ENCODE measurements at places on chromosomes 6 and 20.
A peak's percentile ranks its signal among the peaks of the same experiment; 100 is the strongest.

DNA sequence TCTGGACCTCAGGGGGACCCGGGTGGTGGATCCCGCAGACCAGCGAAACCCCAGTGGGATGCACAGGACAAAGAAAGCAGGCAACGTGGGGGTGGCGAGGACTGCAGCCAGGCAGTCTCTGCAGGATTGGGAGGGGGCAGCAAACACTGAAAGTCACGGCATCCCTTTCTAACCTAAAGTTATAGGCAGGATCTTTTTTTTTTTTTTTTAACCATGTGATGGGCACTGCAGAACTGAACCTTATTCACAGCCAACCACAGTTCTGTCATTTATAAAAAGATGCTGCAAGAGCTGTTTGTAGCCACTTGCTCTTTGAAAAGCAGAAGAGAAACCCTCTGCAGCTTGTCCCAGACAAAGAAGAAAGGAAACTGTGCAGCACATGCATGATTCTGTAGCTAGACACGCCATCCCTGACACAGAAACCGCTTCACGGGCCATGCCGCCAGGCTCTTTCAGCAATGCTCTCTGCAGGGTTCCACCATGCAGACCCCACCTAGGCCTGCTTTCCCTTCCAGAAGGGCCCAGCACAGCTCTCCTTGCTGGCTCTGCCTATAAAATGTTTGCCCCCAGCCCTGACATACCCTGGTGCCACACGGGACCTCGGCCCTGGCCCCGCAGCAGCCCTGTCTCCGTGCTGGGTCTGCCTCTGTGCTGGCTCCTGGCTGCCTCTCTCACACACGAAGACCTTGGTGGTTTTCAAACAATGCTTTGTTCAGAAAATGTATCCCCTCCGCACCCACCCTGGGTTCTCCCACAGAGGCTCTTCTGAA is 70.8 kb downstream of the PYGB start:
- DNase-seq, result no peak

DNA sequence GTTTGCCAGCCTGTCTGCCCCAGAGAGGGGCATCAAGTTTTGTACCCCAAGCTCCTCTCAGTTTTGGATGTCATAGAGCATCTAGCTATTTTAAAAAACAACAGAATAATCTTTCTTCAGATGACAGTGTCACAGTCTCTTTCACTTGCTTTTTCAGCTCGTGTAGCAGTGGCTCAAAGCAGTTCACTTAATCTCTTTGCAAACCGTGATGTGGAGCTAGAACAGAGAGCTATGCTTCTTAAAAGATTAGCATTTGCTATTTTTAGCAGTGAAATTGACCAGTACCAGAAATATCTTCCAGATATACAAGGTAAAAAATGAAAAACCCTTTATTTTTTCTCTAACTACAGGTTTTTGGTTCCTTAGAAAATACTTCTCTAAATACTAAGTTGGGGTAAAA is 37.3 kb downstream of the PGM3 start:
- no peak for DNase-seq

DNA sequence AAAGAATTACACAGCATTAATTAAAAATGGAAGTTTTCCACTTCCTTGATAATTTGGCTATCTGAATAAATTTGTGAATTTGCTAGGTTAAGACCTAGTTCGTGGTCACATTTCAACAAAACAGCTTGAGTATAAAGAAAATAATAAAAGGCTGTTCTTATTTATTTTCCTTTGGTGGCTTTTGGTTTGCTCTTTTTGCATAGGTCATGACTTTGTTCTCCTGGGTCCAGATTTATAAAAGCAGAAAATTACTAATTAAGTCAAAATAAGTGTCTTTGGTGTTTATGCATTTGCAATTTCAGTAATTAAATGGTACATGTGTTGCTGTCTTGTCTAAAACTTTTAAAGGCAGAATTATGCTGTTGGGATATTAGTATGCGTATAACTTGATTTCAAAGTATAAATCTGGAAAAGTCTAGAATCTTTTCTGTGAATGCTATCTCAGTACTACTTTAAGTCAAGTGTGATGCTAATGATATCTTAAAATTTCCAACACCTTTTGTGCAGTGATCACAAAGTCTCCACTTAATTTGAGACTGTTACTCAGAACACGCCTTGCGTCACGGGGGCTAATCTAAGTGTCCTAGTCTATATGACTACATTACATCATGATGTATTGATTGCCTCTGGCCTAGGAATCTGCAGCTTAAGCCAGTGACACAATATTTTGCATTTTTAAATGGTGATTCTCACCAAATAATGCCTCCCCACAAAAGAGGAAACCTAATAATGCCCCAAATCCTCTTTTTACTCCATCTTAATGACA is 41.0 kb downstream of the GNAS start:
- peak; percentile 19 for DNase-seq

DNA sequence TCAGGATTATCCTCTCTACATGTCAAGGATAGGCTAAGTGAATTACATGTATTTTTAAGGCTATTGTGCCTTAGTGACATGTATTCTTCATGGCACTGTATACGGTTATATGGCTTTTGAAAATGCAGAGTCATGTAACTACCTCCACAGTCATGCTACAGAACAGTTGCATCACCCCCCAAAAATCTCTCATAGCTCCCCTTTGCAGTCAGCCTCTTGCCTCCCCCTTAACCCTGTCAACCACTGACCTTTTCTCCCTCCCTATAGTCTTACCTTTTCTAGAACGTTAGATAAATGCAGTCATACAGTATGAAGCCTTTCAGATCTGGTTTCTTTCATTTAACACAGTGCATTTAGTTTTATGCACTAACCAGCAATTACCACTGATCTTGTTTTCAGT is 10.3 kb upstream of the RNF24 start:
- DNase-seq, result no peak

DNA sequence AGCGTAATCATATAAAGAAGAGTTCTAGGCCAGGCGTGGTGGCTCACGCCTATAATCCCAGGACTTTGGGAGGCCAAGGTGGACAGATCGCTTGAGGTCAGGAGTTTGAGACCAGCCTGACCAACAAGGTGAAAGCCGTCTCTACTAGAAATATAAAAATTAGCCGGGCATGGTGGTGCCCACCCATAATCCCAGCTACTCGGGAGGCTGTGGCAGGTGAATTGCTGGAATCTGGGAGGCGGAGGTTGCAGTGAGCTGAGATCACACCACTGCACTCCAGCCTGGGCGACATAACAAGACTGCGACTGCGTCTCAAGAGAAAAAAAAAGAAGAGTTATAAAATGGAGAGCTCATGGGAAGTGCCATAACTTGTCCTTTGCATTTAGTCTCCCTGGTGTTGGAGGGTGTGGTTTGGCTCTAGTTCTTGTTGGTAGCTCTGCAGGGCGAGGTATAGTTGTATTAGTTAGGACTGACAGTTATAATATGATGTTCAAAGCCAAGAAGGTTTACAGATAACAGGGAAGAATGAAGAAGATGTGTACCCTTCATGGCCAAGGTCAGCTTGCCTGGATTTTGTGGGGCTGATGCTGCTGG is 54.8 kb downstream of the UTRN start:
- DNase-seq, result no peak

DNA sequence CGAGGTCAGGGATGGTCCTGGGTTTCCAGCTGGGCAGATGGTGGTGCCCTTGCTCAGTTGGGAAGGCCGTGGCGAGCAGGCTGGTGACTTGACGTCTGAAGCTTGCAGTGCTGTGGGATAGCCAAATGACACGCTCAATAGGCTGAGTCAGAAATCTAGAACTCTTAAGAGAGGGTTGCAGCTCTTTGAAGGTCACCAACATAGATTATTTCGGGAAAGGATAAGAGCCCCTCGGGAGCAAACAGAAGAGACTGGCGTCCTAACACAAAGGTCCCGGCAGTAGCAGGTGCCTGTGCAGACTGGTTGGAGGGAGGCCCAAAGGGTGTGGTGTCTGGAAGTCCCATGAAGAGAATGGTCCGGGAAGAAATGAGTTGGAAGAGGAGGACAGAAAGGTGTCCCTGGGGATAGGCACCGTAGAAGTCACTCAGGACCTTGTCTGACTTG is 18.4 kb downstream of the PKIG start:
- no peak for DNase-seq

DNA sequence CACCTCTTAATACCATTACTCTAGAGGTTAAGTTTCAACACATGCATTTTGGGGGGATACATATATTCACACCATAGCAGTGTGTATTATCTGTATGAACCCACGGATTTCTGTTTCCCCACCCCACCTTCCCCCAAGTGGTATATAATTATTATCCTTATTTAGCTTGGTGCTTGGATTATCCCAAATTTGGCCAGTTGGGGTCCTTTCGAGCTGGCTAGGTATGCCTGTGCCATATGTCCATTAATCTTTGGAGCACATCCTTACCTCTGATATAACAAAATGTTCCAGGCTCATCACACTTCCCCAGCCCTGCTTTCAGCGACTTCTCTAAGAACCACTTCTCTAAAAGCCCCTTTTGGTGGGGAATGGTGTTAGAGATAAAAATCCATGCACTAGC is 118.7 kb upstream of the MLIP start:
- DNase-seq, result no peak

GRCh38 chr20:1378735-1379125 is 14.1 kb downstream of the FKBP1A start:
- DNase-seq, result no peak

DNA sequence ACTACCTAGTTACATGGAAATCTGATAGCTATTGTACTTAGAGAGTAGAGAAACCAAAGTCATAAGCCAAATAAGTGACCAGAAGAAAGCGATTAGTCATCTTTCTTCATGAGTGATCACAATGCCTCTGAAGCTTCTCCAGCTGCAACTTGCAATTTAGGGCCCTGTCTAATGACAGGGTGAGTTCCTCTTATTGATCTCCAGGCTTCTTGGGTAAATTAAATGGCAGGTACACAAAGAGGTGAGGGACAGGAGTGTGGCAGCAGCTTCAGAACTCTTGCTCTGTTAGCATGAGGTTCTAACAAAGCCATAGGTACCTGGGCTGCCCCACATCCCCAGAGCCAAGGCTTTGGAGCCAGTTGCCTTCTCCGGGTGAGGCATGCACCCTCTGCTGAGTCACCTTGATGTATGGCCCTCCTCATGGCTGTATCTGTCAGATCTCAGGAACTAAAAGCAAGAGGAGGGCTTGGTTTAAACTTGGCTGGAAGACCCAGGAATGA is 60.8 kb downstream of the PRDM1 start:
- no peak for DNase-seq

DNA sequence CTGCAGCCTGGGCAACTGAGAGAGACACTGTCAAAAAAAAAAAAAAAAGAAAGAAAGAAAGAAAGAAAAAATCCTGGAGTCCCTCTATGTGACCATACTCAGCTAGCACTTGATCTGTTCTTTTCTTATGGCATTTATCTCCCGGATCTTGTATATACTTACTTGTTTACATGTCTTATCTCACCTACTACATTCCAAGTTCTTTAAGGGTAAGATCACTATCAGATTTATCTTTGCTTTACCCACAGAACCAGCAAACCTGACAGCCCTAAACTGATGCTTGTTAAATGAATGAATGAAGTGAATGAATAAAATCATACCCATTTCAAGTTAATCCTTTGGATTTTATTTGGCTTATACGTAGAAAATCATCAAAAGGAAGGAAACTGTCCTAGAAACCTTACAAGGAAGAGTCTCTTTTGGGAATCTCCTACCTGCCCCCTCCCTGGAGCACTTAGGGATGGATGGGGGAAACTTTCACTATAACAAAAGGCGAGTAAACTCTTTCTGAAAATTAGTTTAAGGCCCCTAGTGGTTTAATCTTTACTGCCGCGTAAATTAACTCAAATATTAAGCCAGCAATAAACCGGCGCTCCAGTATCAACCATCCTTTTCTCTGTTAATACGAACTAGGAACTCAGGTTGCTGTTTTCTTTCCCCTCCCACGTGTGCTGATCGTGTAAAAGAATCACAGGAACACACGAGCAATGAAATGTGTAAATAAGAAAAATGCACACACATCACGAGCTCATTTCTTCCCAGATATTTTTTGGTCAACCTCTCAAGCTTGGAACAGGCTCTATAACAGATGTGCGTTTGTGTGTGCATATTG is 1.3 kb upstream of the UTRN start:
- no peak for DNase-seq

DNA sequence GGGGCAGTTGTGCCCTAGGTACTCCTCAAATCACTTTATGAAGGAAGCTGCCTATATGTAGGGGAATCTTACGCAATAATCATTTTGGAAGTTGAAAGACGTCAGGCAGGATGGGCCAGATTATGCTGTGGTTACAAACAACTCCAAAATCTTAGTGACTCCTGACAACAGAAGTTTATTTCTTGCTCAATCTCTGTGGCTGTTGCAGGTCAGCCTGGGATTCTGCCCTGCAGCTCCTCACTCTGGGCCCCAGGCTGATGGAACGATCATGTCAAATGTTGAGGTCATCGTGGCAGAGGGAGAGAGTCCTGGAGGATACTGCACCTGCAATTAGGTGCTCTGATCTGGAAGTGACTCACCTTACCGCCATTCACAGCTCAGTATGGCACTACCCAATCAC is 88.4 kb downstream of the ZDHHC14 start:
- DNase-seq, result no peak

GRCh38 chr6:67287566-67287965 is 1347.5 kb upstream of the ADGRB3 start:
- no peak for DNase-seq

GRCh38 chr6:26021001-26021349 is 58.4 kb downstream of the TRIM38 start:
- DNase-seq, result no peak

DNA sequence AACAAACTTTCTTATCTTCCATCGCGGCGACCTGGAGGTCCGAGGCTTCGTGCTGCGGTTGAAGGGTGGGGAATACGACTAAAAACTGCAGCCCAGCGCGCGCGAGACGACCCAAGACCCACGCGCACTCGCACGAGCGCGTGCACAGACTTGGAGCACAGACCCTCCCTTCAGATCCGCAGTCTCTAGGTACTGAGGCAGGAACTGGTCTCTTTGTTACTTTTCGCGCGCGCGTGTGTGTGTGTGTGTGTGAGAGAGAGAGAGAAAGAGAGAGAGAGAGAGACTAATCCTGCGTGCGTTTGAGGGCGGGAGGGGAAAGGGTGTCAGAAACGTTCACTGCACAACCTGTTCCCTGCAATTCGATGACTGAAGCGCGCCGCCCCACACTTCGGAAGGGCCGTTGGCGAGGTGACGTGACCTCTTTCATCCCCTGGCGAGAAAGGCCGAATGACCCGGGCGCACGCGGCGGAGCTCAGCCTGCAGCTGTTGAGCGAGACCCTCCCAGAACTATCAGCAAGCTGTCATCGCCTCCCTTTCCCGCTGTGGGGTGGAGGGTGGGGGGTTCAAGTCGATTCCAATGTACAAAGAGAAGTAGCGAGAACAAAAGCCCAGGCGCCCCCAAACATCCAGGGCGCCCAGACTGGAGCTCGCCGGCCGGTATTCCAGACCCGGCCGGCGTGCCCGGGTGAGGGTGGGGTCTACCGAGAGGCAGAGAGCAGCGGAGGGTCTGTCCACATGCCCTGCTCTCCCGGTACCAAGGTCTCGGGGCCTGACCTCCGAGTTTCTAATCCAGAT is 1.5 kb upstream of the TUBB2B start:
- DNase-seq, result no peak

Data from stimulated activated CD8-positive, alpha-beta memory T cell treated with anti-CD3 and anti-CD28 coated beads, Interleukin-7, amount 100 ng/mL, for 4 hours (primary cell).